ENCODE measurements at places on chromosomes 2 and 18.

DNA sequence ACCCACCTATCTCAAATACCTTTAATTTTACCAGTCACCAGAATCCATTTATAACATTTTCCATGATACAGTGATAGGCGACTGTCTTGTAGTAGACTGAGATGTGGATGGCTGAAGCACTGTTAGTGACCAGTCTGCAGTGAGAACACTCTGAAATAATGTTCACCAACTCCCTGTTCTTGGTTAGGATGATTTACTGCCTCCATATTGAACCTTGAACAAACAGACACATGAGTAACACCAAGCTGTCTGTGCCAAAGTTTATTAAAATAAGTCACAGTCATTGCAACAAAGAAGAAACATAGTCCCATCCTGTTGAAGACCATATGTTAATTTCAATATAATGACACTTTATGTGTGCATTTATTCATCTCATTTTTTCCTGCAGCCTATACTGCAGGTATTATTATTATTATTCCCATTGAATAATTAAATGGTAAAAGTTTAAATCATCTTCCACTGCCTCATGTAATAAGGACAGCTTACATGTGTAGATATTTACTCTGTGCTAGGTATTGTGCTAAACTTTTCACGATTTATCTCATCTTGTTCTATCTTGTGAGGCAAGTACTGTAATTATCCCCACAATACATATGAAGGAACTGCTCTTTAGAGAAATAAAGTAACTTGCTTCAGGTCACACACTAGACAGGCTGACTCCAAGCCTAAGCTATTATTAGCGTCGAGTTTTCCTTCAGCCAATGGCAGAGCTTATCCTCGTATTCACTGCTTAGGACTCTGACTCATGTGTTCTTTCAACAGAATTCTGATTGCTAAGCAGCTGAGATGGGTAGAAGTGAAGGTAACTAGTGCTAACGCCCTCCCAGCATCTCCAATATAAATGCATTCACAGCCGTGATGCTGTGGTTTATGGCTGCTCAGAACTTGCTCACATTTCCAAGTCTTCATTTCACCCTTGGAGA, 62.5 kb downstream of the ONECUT2 start:
- no peak for DNase-seq

- DNase-seq: peak; percentile 29
Measured at GRCh38 chr18:12703664-12704063, 822 bp downstream of the PSMG2 start.

DNA sequence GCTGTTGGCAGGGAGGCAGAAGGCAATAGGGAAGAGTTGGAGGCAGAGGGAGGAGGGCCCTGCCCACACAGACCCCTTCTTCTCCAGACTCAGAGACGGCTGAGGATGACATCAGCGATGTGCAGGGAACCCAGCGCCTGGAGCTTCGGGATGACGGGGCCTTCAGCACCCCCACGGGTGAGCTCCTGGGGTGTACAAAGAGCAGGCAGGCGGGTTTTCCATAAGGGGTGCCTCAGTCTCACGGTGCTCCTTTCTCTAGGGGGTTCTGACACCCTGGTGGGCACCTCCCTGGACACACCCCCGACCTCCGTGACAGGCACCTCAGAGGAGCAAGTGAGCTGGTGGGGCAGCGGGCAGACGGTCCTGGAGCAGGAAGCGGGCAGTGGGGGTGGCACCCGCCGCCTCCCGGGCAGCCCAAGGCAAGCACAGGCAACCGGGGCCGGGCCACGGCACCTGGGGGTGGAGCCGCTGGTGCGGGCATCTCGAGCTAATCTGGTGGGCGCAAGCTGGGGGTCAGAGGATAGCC, 10.0 kb downstream of the SPEG start:
- no peak for DNase-seq

GRCh38 chr18:435940-436339, 64.6 kb downstream of the COLEC12 start:
- no peak for DNase-seq

GRCh38 chr18:28201056-28201455, 24.1 kb upstream of the CDH2 start:
- no peak for DNase-seq

- no peak for DNase-seq
Measured at GRCh38 chr2:15311201-15311907, 249.8 kb downstream of the NBAS start.

DNA sequence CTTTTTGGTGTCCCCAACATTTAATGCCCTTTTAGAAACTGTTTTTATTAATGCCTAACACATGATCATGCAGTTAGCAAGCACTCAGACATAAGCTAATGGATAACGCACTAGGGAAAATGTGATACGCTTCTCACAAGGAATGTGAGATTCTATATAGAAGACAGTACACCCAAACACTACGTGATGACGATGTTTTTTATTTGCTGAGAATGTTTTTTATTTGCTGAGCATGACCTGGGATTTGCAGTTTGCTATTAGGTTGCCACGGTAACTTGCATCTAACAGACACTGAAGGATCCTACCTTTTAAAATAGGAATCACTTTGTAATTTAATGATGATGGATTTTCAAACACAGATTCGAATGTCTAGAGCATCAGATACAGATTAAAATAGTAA, 4.9 kb downstream of the SMC6 start:
- no peak for DNase-seq

DNA sequence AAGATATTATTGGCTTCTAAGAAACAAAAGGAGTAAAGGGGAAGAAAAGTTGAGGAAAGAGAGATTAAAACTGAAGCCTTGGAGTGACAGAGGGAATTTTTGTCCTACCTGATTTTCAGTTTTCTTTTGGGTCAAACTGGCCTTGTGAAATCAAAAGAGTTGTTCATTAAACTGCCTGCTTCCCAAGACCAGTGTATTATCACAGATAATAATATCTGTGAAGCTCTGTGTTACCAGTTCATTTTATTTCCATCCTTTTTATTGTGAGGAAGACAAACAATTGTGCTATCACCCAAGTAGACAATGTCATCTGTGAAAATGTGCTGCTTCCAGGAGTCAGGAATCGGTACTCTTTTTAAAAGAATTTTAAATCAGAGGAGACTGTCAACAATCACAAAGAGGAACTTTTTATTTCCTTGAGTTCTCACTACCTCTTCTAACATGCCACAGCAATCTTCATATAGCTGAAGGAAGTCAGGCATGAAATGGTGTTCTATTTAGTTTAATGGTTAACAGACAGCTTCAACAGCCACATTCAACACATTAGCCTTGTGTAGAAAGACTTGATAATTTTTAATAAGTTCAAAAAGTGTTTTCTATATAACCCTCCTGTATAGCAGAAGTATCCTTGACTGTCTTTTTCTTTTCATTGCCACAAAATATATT, 554.8 kb downstream of the PIK3C3 start:
- no peak for DNase-seq

DNA sequence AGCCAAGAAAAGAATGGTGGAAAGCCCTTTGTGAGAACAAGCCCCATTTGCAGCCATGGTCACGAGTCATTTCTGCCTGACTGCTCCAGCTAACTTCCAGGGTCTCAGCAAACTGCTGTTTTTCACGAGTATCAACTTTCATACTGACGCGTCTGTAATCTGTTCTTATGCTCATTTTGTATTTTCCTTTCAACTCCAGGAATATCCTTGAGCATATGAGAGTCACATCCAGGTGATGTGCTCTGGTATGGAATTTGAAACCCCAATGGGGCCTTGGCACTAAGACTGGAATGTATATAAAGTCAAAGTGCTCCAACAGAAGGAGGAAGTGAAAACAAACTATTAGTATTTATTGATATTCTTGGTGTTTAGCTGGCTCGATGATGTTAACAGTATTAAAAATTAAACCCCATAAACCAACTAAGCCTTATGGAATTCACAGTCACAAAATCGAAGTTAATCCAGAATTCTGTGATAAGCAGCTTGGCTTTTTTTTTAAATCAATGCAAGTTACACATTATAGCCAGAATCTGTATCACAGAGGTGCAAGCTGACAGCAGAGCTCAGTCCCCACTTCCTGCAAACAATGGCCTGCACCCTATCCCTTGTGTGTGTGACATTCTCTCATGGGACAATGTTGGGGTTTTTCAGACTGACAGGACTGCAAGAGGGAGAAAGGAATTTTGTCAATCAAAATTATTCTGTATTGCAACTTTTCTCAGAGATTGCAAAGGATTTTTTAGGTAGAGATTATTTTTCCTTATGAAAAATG, 26.1 kb downstream of the SLC14A1 start:
- no peak for DNase-seq

DNA sequence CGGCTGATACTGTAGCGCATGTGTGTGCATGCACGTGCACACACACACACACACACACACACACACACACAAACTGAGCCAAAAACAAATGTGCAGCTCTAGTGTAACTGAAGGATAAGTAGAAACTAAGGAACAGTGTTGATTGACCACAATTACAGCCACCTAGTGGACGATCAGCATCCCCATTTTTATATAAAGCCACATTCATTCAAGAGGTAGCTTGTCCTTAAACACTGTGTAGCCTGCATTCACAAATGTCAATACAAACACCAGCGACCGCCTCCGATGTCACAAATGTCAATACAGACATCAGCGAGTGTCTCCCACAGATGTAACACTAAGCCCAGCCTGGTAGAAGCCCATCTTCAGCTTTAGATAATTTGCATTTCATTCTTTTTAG, 167.4 kb downstream of the PTGR3 start:
- DNase-seq: no peak

- no peak for DNase-seq
Measured at GRCh38 chr2:95075440-95076132, 46.0 kb downstream of the MRPS5 start.

Measured in NCI-H2081 (cell line).